ENCODE measurements at places on chromosomes 1 and 21.

DNA sequence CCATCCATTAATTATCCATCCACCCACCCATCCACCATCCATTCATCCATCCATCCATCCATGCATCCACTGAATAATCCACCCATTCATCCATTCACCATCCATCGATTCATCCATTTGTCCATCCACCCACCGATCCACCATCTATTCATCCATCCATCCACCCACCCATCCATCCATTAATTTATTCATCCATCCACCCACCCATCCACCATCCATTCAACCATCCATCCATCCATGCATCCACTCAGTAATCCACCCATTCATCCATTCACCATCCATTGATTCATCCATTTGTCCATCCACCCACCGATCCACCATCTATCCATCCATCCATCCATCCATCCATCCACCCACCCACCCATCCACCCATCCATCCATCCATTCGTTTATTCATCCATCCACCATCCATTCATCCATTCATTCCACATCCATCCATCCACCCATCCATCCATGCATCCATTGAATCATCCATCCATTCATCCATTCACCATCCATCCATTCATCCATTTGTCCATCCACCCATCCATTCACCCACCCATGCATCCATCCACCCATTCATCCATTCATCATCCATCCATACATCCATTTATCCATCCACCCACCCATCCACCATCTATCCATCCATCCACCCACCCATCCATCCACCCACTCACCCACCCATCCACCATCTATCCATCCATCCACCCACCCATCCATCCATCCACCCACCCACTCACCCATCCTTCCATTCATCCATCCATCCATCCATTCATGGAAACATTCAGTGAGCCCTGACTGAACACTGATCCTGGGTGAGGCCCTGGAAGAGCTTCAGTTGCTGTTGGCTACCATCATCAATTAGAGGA, 83.4 kb upstream of the ARHGEF16 start:
- no peak for DNase-seq

GRCh38 chr1:16983649-16984048, 3.2 kb upstream of the MFAP2 start:
- no peak for DNase-seq

DNA sequence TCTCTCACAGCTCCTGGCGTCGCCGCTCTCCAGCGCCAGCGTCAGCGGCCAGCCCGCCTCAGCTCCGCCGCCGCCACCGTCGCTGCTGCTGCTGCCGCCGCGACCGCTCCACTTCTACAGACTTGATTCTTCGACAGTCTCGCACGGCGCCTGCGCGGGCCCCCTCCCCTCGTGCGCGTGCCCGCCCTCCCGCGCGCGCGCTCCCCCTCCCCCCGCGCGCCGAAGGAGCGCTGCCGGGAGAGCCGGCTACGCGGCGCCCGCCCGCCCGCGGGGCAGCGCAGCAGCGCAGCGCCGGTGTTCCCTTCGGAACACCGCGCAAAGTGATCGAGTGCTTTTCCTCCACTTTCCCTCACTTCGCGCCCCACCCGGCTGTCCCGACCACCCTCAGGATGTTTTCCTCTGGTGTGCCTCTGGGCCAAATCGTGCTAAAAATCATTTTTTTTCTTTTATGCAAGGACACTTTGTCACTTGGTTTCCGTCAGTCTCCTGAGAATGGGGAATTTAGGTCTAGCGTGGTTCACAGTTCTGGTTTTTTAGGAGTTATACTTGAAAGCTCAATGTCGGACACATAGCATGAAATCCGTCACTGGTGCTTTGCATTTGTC, at the start of gene IRF2BP2:
IRF2BP2 (minus strand) TSS at position 118 of the 605 bp plus-strand sequence. CDS start 684 bp downstream, outside the sequence.
- peak; percentile 88 for DNase-seq

DNA sequence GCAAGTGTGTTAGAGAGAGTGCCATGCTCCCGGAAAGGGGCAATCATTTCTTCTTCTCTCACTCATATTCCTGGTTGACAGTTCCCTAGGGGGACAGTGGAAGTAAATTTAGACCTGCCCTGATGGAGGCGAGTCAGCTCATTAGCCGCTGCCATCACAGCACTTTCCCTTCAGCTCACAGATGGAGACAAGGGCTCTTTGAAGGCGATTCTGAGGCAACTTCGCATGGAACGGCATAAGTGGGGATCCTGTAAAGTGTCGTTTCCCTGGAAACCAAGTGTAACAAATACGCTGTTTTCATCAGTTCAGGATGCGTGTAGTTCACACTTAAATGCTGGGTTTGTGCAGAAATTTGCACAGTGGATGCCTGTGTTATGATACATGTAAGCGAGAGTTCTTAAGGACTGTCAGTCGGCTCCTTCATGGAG, 114.5 kb upstream of the TMPRSS15 start:
- no peak for DNase-seq

DNA sequence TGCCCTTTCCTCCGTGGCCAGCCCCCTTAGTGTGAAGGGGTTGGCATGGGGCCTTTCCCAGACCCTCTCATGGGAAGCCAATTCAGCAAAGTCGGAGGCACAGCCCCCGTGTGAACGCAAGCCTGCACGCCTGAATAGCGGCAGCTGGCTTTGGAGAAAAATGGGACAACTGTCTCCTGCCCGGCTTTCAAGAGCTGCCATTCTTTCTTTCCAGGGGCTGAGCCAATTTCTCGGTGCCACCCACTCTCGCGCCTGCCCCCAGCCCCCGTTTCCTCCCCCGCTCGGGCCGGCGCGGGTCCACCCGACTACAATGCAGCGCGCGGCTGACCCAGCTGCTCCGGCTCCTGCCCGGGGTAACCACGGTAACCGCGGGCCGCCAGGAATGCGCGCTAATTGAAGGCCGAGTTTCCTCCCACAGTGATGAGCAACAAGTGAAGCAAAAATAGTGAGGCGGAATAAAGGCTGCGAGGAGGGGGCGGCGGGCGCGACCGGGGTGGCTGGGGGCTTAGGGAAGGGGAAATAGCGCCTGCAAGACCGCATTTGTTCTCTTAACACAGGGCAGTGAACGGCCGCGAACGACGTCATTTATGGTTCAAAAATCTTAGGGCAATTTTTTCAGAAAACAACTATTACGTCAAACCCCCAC, 27.8 kb downstream of the ILDR2 start:
- peak; percentile 9 for DNase-seq

DNA sequence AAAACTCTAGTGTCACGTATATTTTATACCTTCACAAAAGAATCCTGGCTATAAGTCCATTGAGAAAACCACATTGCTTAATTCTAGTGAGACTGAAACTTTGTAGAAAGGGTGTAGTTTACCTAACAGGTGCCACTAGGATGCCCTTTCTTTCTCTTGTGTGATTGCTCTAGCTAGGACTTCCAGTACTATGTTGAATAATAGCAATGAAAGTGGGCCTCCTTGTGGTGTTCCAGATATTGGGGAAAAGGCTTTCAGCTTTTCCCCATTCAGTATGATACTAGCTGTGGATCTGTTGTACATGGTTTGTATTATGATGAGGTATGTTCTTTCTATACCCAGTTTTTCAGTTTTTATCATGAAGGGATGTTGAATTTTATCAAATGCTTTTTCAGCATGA, 39.7 kb upstream of the CHODL start:
- DNase-seq, result no peak

- DNase-seq, result peak; percentile 99
These were observed at the start of gene ELK4 for GRCh38 chr1:205631768-205632668. Gene ELK4, minus strand, starts transcription at chr1:205632011. Its CDS starts 8,129 bp downstream, at chr1:205623882.

DNA sequence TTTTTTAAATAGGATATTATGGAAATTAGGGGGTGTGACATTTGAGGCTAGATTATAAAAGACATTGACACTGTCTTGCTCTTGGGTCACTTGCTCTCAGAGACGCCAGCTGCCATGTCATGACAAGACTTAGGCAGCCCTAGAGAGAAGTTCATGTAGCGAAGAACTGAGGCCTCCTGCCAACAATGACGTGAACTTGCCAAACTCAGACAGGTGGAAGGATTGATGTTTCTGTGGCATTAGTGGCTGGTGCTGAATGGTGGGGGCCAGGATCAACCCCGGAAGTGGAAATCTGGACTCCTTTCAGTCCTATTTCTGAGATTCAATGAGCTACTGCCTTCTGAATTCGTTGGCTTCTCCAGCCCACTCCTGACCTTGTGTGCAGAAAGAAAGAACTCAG, 14.7 kb downstream of the NCF2 start:
- DNase-seq, result no peak

- DNase-seq, result no peak
These were observed 374.9 kb upstream of the CAMK1G start for GRCh38 chr1:209208648-209209047.

DNA sequence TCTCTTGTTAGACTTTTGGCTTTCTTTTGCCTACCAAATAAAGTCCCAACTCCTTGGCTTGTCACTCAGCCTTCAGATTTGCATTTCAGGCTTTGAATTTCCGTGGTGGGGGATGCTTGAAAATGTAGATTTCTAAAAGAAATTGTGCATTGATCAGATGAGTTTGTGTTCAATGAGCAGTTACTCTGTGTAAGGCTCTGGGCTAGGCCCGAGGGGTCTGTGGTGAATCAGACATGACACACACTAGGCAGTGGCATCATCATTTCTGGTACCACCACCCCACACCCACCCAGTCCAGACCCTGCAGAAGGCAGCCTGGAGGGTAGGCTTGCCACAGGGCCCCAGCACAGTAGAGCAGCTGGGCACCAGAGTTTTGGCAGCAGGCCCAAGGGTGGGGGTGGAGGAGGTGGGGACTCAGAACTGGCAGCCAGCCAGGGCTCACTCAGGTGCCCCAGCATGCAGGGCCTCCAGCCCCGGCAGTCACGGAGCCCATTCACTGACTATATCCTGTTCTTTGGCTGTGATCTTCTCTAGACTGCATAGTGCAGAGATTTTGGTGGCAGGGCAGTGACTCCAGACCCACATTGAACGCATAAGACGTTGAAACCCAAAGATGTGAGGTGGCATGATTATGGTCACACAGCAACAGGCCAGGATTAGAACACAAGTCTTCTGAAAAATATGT, 97.2 kb upstream of the ARTN start:
- DNase-seq, result peak; percentile 73

DNA sequence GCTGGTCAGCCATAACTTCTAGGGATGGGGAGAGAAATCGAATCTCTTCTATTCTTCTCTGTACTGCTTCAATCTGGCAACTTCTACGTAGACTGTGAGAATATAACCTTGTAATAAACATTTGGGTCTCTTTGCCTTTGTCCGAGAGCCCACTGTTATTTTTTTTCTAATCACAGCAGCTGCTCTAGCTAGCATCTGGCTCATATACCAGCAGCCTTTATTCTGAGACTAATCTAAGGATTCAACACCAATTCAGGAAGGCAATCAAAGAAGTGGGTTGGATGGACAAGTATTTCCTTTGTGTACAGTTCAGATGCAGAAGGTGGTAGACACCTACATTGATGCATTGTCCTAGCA, 15.6 kb downstream of the PCP4 start:
- DNase-seq, result no peak

Data from CD4-positive, alpha-beta T cell treated with Interferon gamma for 1 hour (primary cell).